ENCODE measurements at places on chromosomes 2 and 18.

DNA sequence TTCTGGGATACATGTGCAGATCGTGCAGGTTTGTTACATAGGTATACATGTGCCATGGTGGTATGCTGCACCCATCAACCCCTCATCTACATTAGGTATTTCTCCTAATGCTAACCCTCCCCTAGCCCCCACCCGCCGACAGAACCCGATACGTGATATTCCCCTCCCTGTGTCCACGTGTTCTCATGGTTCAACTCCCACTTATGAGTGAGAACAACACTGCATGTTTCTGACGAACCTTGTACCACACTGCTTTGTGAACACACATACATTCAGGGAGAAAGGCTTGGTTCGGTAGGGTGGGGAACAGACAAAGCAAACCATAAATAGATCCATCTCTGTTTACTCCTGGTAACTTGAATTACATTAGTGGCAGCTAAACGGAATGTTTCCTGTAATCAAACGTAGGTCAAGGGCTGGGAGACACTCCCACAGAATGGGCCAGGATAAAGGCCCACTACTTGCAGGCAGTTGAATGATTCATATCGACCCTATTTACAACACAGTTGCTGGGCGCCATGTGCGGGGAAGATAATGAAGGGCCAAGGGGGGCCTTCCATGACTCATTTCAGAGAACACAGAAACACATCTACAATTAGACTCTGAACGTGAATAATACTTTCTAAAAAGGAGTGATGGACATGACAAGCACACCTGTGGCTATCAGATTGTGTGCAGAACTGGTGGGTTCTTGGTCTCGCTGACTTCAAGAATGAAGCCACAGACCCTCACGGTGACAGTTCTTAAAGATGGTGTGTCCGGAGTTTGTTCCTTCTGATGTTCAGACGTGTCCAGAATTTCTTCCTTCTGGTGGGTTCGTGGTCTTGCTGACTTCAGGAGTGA is 56.8 kb upstream of the KIDINS220 start:
- no peak for DNase-seq

DNA sequence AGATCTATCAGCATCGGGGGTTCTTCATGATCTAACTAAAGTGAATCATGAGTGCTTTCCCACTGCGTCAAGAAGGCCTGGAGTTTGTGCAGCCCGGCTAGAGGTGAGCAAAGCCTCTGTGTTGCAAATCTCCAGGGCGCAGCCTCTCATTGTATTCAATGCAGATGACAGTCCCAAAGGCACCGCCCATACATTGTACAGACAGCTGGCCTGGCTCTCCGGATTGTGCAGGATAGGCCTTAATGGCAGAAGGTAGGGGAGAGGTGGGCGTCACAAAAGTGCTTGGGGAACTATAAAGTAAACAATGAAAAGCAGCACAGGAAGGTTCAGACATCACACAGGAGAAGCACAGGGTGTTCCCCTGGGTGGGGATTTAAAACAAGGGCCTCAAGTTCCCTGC is 907 bp upstream of the GYPC start:
- DNase-seq = no peak

- no peak for DNase-seq
These were observed 1183.2 kb upstream of the ACVR2A start for GRCh38 chr2:146661473-146662096.

DNA sequence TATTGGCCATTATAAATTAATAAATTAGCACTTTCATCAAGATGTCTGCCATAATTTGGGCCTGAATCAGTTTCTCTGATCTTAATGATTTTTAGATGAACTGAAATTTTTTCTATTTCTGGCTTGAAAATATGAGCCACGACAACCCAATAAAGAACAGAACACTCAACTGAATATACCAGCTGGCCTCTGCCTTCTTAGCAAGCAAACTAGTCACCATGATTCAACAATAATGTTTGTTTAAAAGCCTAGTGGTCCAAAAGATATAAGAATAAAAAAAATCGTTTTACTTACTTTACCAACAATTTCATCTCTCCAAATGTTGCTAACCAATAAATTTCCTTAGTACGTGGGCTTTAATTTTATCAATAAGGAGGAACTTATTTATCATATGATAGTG is 66.7 kb upstream of the TTN start:
- DNase-seq = no peak

DNA sequence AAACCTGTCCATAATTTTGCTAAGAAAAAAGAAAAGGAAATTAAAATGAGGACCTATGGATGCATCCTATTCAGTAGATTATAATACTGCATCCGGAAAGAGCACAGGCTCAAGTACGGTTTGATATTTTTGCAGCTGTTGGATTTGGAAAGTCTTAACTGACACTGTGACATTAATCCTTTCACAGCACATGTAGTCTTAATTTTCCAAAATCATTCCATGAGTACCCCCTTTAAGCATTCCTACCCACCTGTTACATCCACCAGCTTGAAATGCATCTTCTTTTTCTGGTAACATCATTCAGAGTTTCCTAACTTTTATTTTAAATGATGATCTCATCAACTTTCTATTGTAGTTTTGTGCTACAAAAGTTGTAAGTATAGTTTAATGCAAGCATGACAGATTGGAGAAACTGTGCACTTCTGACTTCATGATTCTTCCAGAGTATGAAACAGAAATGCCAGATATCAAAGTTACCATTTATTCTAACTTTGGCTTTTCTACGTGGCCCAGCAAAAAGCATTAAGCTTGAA is 113.5 kb downstream of the ESCO1 start:
- DNase-seq = no peak

- no peak for DNase-seq
These were observed 106.8 kb upstream of the GALNT5 start for GRCh38 chr2:157150747-157151146.

- DNase-seq = no peak
These were observed 19.3 kb downstream of the IGFBP2 start for GRCh38 chr2:216652566-216652965.

DNA sequence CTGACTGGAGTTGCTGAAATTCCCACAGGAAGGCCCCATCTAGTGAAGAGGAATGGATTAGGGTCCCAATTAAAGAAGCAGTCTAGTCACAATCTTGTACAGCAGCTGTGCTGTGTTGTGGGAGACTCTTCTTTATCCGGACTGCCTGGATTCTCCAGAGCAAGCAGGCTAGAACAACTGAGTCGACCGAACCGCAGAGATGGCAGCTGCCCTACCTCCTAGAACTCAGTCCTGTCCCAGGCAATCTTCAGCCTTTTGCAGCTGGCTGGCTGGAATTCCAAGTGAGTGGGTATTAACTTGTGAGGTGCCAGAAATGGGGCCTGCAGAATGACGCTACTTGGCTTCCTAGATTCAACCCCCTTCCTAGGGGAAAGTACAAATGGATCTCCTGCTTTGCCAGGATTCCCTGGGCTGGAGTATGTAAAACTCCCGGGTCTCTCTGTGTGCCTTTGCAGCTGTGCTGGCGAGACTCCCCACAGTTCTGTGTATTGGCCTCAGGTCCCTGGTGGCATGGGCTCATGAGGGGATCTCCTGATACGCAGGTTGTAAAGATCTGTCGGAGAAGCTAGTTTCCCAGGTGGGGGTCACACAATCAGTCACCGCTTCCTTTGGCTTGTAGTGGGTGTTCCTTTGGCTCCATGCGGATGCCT is 1952.6 kb upstream of the LRRTM1 start:
- no peak for DNase-seq

- DNase-seq = no peak
These were observed 233.3 kb upstream of the MGAT5 start for GRCh38 chr2:134020608-134021007.

DNA sequence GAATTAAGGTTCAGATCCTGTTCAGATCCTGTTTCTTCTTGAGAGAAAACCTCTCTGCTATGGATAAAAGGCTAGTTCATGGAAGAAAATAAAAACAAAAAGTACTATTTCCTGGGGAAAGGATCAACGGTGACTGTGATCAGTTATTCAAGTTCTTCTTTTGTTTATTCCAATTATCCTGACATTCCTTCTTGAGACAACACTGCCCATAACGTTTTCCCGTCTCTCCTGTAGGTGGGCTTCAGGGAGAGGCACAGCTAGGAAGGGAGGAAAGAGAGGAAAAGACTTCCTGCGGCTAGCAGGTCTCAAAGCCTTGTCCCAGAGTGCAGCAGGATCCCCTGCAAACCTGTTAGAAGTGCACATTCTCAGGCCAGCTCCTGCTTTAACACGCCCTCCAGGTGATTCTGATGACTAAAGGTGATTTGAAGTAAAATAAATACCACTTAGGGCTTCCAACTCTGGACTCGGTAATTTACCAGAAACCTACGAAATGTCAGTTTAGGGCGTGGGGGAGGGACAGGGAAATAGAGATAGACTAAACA is 4.5 kb upstream of the FHL2 start:
- no peak for DNase-seq

GRCh38 chr2:33322612-33323011 is 153.8 kb upstream of the RASGRP3 start:
- no peak for DNase-seq

DNA sequence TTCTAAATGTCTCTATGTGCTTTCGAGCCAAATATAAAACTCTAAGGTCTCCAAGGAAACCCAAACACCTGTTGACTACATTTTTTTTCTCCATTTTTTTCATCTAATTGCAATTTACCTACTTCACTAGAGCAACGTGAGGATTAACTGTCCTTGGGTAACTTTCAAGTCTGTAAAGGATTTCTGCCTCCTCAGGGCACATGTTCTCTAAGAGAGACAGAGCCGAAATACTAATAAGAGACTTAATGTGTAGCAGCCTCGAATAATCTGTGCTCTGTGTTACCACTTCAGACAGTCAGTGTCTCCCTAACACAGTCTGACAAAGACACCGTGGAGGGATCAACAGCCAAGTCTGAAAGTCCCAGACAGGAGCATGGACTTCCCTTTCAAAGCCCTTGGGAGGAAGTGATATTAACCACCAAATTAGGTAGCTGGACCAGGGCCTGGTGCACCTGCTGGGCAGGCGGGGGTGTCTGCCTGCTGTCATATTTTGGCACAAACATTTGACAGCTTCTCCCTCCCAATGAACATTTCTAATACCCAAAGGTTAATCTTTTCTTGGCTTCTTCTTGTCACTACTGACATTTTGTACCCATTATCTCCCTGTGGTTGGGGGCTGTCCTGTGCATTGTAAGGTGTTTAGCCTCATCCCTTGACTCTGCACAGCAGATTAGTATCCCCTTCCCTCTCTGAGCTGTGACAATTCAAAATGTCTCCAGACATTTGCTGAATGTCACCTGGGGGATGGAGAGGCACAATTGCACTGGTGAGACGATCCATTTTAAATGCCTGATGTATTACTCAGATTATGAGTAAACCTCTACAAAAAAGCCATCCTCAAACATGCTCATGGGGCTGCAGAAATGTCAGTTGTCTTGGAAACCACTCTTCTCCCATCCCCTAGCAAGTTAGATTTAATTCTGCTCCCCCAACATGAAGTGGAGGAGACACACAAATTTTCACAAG is 45.7 kb upstream of the LYPD1 start:
- no peak for DNase-seq

DNA sequence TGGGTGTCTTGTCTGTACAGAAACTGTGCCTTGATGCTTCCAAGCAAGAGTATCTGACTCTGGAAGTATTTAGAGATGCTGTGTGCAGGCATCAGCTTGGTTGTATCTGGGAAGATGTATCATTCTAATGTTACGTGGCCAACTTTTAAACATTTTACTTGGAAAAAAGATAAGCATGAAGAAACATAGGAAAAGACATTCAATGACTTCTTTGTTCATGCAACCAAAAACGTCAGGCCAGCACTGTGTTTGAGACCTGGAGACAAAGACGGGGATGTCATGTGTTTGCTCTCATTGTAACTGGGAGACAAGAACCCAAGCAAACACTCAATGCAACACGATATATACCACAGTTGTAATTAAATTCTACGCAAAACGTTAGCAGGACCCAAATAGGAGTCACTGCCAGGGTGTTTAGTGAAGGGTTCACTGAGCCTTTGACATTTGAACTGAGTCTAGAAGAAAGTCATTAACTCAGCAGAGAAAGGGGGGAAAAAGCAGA is 8.9 kb upstream of the SESTD1 start:
- peak; percentile 88 for DNase-seq

DNA sequence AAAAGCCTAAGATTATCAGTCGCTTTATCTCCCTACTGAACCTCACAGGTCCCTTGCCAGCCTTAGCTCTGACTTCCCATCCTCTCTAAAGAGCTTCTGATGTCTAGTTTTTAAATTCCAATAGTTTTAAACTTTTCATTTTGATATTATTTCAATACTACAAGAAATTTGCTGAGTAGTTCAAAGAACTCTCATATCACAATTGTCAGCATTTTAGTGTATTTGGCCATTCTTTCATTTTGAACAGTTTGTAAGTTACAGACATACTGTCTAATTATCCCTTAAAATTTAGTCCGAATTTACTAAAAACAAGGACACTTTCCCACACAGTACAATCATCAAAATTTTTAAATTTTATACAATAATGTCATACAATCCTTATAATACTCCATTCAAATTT is 666.8 kb upstream of the SETBP1 start:
- DNase-seq = no peak

DNA sequence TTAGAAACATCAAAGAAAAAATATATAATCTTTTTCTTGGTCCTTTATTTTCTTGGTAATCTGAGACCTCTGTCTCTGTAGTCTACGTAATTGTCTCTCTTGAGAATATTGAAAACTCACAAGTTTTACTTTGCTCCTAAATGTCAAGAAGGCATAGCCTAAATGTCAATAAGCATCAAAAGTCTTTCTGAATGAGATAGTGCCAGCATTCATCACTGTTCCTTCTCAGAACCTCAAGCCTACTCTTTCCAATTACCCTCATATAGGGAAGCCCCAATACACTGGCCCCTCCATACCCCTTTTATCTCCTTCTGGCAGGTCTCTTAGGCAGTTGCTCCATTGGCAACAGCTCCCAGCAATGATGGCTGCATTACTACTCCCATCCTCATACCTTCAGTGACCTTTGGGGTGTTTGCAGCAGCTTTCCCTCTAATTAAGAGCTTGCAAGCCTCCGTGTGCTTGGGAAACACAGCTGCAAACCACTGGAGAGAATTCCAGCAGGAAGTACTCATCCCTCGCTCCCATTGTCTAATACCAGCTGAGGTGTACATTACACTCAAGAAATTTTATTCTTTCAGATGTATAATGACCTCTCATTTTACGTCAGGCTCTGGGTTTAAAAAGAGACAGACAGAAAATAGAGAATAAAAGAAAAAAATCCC is 95.8 kb downstream of the KYNU start:
- DNase-seq = no peak

- DNase-seq = no peak
These were observed 45.4 kb downstream of the LCT start for GRCh38 chr2:135791418-135792190.

DNA sequence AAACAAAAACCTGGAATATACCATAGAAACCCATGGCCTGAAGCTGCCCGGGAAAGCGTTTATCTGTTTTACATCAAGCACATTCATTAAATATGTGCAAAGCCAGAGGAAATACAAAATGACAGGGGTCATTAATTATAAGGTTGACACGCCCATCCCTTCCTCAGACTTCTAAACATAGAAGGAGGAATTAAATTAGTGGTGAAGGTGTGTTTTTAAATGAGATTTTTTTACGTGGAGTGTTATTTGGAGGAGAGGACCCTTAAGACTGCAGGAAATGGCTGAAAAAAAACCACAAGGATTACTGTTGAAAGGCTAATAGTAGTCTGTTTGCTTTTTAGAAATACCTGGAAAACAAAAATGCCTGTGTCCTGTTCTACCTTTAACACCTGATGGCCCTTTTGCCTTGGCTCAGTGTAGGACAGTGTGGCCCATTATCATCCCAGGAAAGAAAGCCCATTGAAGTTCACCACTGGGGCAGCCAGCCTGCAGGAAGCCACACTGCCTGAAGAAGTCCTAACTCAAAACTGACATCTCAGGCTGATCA is 123.2 kb downstream of the EPHA4 start:
- DNase-seq = no peak

- DNase-seq = no peak
These were observed 155.6 kb downstream of the EML6 start for GRCh38 chr2:54879032-54879431.
